AG04450 (cell line): ENCODE measurements at places on chromosomes 2 and 18.

GRCh38 chr18:50009773-50010335 lies 185.1 kb downstream of the MYO5B start:
- DNase-seq, result no peak

- DNase-seq, result no peak
These were observed 32.8 kb downstream of the TTC32 start for GRCh38 chr2:19868701-19869580.

- no peak for DNase-seq
These were observed 322.2 kb downstream of the ETAA1 start for GRCh38 chr2:67719351-67719750.

DNA sequence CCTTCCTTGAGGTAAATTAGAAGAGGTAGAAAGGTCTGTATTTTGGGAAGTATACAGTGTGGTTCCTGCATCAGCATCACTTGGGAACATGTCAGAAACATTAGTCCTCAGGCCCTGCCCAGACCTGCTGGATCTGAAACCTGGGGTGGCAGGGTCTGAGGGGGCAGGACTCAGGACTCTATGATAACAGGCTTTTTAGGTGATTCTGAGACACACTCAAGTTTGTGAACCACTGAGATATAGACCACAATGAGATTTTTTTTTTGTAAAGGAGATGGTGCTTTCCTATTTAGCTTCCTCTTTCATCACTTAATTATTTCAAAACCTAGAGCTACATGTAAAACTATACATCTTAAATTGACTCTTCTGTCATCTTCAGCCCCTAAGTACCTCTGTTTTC lies 262.7 kb upstream of the SPOPL start:
- DNase-seq, result no peak

GRCh38 chr18:25464227-25464626 lies 112.3 kb upstream of the ZNF521 start:
- peak; percentile 84 for DNase-seq

DNA sequence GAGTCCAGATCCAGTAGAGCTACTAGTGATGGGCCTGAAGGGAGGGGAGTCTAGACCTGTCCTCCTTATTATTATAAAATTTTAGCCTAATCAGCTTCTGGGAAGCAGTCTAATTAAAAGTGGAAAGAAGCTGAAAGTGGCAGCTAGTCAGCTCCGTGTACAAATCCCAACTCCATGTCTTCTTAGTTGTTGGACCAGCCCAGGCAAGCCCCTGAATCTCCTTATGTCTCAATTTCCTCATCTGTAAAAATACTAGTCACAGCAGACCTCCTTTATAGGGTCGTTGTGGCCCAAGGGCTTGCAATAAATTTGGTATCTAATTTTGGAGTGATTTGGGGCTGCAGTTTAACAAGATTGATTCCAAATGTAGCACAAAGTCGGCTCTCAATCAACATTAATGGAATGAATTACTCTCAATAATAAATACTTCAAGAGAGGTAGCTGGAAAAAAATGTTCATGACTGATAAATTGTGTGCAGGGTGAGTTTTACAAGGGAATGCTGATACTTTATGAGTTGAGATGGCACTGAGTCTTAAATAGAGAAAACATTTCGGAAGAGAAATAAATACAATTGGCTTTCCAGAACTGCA lies 118.3 kb upstream of the NDUFV2 start:
- no peak for DNase-seq

DNA sequence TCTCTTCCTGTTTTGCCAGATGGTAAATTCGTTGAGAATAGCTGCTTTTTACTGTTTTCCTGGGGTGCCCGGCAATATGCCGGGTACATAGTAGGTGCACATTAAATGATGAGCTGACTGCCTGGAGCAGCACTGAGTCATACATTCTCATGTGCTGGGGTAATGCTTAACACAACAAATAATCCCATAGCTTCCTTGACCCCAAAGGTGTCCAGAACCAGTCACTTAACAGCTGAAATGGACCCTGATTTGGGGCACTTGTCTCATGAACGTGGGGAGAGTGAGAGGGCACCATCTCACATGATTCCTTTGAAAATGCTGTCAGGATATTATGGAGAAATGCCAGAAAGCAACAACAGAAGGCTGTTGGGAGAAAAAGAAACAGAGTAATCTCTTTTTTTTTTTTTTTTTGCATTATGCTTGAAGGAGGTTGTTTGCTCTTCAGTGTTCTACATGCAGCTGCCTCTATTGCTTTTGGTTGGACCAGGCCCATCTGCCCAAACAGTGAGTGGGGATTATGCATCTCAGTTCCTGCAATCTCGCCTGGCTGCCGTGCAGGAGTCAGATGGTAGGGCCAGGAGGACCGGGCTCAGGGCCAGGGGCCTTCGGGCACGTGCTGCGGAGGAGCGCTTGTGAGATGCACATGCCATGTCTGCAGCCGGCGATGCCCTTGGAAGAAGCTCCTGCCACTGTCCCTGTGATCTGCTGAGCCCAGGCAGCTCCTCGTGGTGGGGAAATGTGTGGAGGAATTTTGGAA lies 162.1 kb downstream of the SH3RF3 start:
- peak; percentile 24 for DNase-seq

DNA sequence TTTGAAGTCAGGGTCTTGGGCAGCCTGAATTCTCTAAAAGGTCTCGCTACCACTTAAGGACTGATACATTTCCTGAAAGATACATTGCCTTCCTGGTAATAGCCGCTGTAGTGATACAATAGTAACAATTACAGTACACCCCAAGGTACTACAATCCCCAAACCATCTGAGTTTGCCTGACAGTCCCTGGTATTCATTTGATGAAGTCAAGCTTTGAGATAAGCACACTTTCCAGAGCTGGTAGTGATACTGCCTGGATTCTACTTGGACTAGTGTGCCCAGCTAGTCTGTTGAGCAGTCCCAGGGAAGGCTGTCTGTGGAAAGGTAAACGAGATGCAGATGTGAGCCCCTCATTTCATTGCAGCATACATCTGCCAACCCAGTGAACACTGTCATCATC lies 24.4 kb upstream of the ITGB6 start:
- no peak for DNase-seq

GRCh38 chr18:24054130-24054529 lies 39.6 kb downstream of the TTC39C start:
- no peak for DNase-seq

GRCh38 chr2:238853721-238854120 lies 5.8 kb downstream of the TWIST2 start:
- no peak for DNase-seq

- peak; percentile 15 for DNase-seq
These were observed 309.0 kb downstream of the CMPK2 start for GRCh38 chr2:6556755-6557154.

GRCh38 chr2:10912076-10912731 lies 470 bp downstream of the KCNF1 start:
- no peak for DNase-seq

- no peak for DNase-seq
These were observed 997.9 kb downstream of the TSN start for GRCh38 chr2:122753336-122753735.

DNA sequence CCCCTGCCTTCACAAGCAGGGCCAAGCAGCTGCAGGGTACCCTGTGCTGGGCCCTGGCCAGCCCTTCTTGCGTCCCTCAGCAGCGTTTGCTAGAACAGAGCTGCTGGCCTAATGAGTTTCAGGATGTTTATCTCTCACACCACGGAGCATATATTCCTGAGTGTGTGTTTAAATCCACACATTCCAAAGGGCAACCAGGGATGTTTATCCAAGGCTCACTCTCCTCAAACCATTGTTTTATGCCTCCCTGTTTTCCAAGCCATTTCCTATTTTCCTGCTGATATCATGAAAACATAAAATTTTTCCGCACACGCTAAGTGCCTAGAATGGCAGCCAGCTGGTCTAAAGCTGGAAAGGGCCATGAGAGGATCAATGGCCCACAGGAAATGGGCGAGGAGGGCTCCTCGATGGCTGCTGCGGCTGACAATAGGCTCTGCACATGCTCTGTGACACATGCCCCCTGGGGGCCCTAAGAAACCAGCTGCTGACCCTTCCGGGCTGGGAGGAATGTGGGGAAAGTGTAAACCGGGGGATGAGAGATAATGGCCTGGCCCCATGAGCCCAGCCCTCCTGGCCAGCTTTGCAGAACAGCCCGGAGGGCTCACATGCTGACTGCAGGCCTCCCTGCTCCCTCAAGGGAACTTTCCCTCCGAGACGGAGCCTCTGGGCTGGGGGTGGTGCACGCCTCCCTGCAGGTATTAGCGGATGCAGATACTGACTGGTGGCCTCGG lies 194.0 kb downstream of the NDUFA10 start:
- DNase-seq, result no peak

DNA sequence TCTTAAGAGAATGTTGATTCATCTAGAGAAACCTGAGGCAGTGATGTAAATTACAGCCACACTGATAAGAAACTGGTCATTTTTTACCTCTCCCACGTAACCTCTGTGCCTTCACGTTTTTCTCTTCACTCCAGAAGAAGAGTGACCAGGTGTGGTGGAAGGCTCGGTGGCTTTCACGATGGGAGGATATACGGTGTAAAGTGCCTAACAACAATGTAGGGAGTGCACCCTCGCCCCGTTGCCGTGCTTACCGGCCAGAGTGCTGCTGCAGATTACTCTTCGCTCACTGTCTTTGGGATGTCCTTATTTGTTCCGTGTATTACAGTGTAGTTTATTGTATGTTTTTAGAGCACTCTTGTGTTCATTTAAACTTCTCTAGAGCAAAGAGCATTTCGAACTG lies 46.5 kb downstream of the NCK2 start:
- DNase-seq, result no peak

GRCh38 chr2:192500550-192501200 lies 305.9 kb upstream of the TMEFF2 start:
- peak; percentile 26 for DNase-seq

- no peak for DNase-seq
These were observed 188.9 kb downstream of the MYO1B start for GRCh38 chr2:191434072-191434471.

DNA sequence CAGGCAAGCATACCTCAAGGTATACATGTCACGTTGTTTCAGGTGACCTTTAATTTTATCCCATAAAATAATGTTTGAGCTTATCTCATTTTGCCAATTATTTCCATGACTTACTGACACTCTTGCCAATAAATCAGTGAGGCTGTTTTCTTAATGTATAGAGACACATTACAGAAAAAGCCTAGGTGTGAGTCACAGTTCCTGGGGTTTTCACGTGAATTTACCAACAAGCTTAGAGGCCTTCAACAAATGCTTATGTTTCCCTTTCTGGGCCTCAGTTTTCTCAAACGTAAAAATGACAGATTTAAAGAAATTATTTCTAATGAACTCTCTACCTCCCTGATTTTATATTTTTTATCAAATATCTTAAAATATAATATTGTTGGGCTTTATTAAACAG lies 517.5 kb upstream of the SPHKAP start:
- DNase-seq, result no peak

DNA sequence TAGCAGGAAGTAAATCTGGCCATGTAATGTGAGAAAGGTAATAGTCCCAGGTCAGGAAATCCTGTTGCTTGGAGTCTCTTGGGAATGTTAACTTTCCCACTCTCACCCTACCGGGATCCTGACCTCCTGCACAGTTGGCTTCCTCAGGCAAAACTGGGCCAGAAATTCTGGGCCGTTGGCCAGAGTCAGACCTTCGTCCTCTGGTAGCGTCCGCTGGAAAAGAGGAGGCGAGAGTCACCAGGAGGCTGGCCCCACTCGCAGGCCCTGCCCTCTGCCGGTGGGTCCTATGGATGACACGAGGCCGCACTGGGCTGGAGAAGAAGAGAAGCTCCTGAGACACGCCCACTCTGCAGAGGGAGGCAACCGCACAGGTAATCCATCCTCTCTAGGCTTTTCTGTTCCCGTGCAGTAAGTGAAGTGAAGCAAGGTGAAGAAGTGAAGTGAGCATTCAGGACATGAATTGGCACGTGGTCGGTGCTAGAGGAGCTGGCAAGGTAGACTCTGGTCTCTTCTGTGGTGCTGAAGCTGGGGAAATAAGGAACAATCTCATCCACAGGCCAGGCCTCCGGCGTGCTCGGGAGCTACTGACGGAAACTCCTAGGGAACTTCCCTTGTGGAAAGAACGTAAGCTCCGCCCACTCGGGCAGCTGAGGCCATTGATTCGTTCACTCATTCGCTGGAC lies 182.7 kb upstream of the GLI2 start:
- DNase-seq, result no peak

DNA sequence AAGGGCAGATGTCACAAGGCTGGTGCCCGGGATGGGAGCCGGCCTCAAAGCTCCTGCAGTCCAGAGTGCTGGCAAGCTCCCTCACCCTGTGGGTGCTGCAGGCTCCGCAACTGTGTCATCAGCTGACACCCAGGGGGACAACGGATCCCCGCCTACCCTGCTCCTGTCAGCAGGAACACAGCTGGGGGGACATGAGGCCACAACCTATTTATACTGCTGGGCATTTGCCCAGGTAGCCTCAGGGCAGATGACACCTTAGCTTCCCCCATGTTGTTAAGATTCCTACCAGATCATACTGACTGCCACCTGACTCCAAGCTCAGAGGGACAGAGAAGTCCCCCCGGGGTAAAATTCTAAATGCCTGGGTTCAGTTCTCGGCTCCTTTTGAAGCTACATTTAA lies 1.2 kb downstream of the ANKRD23 start:
- no peak for DNase-seq

GRCh38 chr2:57204364-57204763 lies 842.2 kb upstream of the VRK2 start:
- no peak for DNase-seq

DNA sequence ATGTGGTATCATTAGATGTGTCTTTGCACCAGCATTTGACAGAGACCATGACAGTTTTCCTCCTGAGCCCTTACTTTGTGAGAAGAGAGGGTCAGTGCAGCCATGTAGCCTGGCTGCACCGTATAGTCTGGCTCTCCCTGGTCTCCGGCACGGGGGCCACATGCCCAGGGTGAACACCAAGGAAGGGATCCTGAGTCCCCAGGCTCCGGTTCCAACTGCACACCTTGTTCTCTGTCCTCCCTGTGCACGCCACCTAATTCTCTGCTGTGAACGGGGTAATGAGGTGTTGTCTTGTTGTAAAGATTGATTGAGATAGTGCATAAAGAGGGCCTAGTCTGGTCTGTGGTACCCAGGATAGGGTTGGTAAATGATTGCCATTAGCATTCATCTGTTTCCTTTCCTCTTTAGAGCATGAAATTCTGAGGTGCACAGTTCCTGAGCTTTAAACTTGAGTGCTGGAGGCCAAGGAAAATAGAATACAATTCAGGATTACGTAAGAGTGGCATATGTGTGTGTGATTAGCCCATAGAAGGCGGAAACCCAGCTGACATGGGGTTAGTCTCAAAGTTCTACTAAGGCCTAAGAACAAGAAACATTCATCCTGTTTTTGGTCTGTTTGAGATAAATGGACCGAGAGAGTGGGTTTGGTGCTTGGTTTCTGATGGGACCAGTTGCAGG lies 55.5 kb downstream of the NCK2 start:
- DNase-seq, result no peak

- DNase-seq, result no peak
These were observed 41.0 kb upstream of the MGAT4A start for GRCh38 chr2:98771721-98772524.

- DNase-seq, result no peak
These were observed 139.4 kb upstream of the GLI2 start for GRCh38 chr2:120596191-120596811.

DNA sequence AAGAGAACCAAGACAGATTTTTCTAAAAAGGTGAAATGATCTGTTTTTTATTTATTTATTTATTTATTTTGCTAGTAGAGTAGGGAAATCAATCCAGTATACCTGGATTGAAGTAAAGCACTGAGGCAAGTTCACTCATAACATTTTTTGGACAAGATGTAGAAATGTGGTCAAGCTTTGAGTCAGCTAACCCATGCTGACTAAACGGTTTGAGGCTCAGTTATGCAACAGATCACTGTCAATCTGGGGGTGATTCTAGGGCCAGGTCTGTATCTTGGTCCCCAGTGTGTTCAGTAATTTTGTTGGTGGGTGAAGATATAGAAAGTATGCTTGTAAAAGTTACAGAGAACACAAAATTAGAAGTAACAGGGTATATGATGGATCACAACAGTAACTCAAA lies 60.2 kb downstream of the RMDN2 start:
- DNase-seq, result no peak
